ENCODE measurements at places on chromosomes 2 and 18. TPM values are rescaled to one million over a fixed set of nuclear protein-coding genes. Genes with fewer than 3 reads are reported as not detected.
A peak's percentile ranks its signal among the peaks of the same experiment; 100 is the strongest.

GRCh38 chr2:101361121-101361520, 26.2 kb downstream of the CREG2 start:
- H3K4me1 ChIP-seq = no peaks in the 10 kb centered on the region
- H3K36me3 ChIP-seq = no peaks in the 10 kb centered on the region
- no peak for DNase-seq
- no peak overlapping the region for H3K27ac ChIP-seq

DNA sequence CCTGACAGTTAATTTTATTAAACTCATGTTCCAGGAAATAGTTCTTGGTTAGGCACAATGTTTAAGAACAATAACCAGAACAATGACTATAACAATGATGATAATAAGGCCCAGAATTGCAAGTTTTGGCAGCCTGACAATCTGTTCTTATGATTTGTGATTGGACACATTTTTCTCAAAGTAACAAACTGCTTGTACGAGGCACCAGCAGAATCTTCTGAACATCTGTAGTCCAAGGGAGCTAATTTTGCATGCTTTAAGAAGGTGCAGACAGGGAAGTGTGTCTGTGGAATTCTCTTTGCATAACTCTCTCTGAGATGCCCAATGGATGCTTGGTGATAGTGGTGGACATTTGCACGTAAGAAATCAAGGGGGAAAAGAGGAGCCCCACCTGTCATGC, 709.3 kb downstream of the SLC4A3 start:
- H3K4me1 ChIP-seq = no peaks in the 10 kb centered on the region
- H3K27me3 ChIP-seq = no peaks in the 10 kb centered on the region
- no peak overlapping the region for H3K27ac ChIP-seq
- H3K36me3 ChIP-seq = no peaks in the 10 kb centered on the region
- DNase-seq = no peak

DNA sequence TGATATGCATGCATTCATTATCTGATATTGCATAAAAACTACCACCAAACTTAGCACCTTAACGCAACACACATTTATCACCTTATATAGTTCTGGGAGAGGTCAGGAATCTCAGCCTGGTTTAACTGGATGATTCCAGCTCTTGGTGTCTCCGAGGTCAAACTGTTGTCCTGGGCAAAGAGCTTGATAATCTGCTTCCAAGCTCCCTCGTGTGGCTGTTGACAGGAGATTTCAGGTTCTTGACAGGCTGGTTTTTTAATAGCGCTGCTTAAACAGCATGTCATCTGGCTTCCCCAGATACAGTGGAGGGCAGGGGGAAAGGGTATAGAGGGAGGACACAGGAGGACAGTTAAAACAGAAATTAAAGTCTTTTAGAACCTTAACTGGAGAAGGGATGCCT, 785.0 kb downstream of the CNTNAP5 start:
- no peaks in the 10 kb centered on the region for H3K4me1 ChIP-seq
- H3K27ac ChIP-seq = no peak overlapping the region
- DNase-seq = no peak
- H3K36me3 ChIP-seq = no peaks in the 10 kb centered on the region

DNA sequence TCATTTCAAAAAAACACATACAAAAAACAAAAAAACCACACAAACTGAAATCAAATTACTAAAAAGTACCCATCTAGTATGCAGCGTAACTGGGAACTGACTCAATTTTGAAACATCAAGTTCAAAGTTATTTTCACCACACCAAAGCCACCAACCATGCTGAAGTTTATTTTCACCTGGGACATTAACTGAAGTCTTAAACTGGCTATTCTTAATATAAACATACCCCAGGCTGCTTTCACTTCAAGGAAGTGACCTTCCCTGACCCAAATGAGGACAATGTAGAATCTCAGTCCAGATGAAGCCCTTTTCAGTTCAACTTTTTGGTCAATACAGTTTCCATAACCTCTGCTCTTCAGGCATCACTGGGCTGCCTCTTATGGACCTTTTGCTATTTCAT, 84.6 kb downstream of the PIGN start:
- no peak for DNase-seq
- peaks cover 22% of the 10 kb centered on the region for H3K36me3 ChIP-seq
- H3K4me1 ChIP-seq = no peaks in the 10 kb centered on the region

RTP5 gene
- not detected for total RNA-seq

MALL gene
- 27.4 TPM for total RNA-seq

- H3K27me3 ChIP-seq = no peaks in the 10 kb centered on the region
- no peaks in the 10 kb centered on the region for H3K4me1 ChIP-seq
Observed at GRCh38 chr2:221513232-221513631, 58.9 kb downstream of the EPHA4 start.

DLGAP1 gene
- 0.56 TPM for total RNA-seq

- no peaks in the 10 kb centered on the region for H3K4me1 ChIP-seq
- H3K4me3 ChIP-seq = no peak overlapping the region
- no peak for DNase-seq
- no peaks in the 10 kb centered on the region for H3K36me3 ChIP-seq
- peak overlapping the region; percentile 50 for H3K27ac ChIP-seq
Observed at GRCh38 chr2:36411962-36412444, 56.4 kb downstream of the CRIM1 start.

- no peak overlapping the region for H3K27ac ChIP-seq
- no peak overlapping the region for H3K4me3 ChIP-seq
- H3K36me3 ChIP-seq = no peaks in the 10 kb centered on the region
- no peaks in the 10 kb centered on the region for H3K27me3 ChIP-seq
Observed at GRCh38 chr2:77397763-77398162, 124.4 kb downstream of the LRRTM4 start.

CKAP2L gene
- total RNA-seq = not detected

All from right atrium auricular region (tissue), 2 donors.